ENCODE measurements at places on chromosomes 16 and 17.

- DNase-seq = peak; percentile 61
Observed at GRCh38 chr16:11251525-11252481, 4.2 kb downstream of the SOCS1 start.

- no peak for DNase-seq
Observed at GRCh38 chr17:28843816-28844148, 1.2 kb upstream of the FAM222B start.

DNA sequence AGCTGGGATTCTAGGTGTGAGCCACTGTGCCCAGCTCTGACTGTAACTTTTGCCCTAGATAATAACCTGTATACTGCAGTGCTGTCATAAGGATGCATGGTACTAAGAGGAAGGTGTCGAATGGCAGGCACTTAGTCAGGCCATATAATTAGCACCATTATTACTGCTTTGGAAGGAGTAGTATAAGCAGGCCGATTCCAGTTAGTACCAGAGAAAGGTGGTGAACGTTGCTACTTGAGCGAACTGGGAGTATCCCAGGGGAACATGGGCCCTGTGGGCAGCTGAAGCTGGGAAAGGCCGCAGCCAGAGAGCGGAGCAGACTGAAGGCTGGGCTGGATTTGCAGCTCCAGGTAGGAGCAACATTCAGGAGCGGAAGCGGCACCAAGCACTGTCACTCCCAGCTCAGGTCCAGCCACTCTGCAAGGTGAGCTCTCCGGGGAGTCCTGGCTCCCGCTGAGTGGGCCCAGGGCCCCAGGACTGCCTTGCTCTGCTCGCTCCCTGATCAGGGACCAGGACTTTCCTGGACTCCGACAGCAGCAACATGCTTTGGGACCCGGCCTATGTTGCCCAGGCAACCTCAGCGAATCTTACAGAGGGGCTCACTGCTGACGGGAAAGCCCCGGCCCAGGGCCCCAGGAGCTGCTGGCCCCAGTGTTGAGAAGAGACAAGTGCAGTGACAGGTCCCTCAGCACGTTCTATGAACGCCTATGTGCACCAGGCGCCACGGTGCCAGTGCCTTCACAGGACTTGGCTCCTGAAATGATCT lies 28.6 kb downstream of the C16orf74 start:
- no peak for DNase-seq

DNA sequence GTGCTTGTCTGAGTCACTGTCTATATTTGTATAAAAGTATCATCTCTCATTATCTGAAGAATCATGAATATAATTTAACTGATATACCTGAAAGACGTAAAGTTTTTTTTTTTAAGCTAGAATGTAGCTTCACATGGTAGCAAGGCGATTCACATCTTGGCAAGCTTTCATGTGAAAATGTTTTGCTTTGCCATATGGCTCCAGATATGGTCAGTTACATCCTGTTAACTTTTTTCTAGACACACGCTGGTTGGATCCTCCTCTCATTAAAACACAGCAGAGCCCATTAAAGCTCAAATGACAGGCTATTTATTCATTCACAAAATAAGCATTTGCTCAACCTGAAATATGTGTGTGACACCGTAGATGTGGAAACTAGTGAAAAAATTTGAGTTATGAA lies 412.8 kb downstream of the KIF2B start:
- DNase-seq = no peak

GRCh38 chr17:75588596-75589011 lies 1.0 kb downstream of the MYO15B start:
- no peak for DNase-seq

DNA sequence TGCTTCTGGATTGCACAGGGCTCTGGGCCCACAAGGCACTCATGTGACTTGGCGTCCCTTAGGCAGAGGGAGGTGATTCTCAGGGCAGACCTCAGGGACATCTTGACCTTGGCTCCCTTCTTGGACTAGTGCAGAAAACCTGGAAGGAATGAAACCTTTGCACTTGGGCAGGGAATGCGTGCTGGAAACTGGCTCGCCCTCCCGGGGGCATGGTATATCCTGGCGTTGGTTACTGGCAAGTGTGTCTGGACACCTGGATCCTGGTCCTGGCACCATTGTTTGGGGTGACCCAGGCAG lies 63.5 kb upstream of the LGALS9 start:
- no peak for DNase-seq

DNA sequence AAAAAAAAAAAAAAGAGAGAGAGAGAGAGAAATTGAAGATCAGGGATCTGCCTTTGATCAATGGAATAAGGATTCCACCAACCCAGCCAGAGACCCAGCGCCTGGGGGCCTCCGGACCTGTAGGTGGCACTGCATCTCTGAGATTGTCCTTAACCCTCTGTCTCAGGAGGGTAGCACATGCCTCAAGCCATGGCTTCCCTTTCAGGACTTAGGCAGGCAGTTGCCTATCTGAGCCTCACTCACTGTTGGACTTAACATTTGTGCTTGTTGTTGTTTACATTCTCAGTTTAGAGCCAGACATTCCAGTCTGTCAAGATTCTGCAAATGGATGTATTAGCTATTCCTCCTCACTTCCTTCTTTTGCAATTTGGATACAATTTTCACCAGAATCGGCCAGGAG lies 5.1 kb upstream of the SCNN1B start:
- DNase-seq = no peak

DNA sequence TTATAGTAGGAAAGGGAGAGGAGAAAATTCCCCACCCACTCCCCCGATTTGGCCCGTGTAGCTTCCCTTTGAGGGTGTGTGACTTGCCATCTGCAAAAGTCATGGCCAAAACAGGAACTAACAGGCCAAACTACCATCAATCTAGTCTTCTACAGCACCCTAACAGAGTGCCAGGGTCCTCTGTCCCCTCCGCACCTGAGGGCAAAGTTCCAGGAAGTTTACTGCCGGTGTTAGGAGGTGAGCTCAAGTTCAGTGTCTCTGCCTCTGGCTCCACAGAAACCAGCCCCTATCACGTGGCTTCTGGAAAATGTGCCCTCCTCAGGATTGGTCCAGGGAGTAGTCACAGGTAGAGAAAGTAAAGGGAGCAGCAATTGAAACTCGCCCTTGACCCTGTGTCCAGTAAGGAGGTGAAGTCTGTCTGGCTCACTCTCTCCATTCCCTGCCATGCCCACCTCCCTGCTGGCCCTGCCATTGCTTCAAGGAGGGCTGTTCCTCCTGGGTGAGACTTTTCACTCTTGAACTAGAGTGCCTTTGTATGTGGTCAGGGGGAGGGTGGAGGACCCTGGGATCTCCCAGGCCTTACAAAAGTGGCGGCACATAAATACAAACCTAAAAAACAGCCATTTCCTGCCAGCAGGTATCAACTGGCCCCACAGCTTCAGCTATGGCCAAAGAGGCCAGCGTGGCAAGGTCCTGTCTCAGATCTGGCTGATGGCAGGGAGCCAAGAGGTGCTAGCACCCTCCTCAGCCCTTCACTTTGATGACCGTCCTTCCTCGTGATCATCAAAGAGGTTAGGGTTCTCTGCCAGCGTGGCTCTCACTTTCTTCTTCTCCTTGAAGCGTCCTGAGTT lies 5.3 kb downstream of the PRR15L start:
- no peak for DNase-seq

GRCh38 chr17:53628011-53628410 lies 194.7 kb upstream of the KIF2B start:
- DNase-seq = peak; percentile 34

DNA sequence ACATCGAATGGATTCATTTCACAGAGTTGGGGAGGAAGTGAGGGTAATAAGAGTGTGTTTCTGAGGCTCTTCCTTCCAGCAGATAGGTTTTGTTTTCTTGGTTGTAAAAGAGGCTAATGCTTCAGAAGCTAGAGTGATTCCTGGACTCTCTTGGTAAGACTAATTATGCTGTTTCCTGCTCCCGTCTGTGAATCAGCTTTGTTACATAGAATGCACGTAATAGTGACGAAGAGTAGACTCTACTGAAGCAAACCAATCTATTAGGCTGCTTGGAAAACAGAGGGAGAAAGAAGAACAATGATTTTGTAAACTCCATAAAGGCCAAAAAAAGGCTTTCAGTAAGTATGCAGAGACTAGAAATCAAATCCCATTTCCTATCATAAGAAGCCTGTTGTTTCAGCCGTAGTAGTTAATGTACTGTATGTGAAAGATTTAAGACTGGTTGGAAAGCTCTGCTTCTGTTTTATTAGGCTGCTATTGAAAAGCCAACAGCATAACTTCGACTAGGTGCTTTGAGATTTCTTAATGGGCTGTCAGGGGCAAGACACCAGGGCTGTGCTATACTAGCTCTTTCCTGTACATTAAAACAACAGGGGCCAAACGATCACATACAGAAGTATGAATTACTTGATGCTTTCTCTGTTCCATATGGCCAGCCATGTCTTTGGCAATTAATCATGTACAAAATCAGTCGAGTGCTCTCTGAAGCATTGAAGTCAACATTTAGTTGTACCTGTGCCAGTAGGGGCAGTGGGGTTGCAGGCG lies 219.0 kb downstream of the FTO start:
- DNase-seq = no peak

- DNase-seq = no peak
Observed at GRCh38 chr17:71337938-71338337, 782.9 kb upstream of the SOX9 start.

All from AG10803 (cell line).